ENCODE measurements at places on chromosomes 1 and 21.

DNA sequence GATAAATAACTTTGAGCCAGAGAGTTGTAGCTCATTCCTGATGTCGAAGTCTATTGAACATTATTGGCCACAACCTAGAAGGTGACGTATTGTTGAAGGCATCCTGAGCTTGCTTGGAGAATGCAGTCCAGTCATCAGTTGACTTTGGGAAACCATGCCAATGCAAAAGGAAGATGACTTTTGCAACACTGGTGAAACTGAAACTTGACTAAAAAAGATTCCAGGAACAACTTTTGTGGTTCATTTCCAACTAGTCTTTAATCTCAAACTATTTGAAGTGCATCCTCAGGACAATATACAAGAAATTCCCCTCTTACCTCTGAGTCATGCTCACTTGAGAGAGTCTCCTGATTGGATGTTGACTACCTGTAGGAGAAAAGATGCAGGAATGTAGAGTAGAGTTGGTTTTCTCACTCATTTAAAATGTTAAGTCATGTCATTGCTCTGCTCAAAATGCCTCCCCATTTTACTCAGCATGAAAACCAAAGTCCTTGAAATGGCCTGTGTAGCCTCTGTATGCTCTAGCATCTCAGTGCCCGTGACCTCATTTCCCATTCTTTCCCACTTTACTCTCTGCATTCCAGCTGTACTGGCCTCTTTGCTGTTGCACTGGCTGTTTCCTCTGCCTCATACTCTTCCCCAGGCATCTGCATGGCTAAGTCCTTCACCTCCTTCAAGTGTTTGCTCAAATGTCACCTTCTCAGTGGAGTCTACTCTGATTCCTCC lies 24.4 kb upstream of the LEPR start:
- no peak for DNase-seq

GRCh38 chr1:110513511-110513910 lies 5.5 kb downstream of the KCNA10 start:
- no peak for DNase-seq

GRCh38 chr1:8679395-8679800 lies 138.0 kb downstream of the RERE start:
- no peak for DNase-seq

DNA sequence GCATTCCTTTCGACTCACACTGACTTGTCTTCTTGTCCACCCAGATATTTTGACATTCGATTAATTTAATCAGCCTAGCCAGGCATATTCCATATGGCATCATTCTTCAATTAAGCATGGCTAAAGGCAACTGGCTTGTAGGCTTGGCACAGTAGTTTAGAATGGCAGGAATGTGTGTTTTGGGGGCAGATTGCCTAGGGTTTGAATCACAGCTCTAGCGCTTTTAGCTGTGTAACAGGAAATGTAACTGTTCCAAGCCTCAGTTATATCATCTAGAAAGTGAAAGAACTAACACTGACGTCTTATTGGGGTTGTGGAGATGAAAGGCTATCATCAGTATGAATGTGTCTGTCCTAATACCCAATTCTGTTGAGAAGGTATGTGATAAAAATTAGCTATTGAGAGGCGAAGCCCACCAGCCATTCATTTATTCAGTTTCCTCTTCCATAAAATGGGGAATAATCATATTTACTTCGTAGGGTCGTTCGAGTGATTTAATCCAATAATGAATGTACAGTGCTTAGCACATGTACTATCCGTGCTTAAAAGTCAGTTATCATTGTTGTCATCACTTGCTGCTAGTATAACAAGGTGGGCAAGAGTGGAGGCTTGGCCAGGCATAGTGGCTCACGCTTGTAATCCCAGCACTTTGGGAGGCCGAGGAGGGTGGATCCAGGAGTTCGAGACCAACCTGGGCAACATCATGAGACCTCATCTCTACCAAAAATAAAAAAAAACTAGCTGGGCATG lies 41.6 kb upstream of the GRHL3 start:
- no peak for DNase-seq

DNA sequence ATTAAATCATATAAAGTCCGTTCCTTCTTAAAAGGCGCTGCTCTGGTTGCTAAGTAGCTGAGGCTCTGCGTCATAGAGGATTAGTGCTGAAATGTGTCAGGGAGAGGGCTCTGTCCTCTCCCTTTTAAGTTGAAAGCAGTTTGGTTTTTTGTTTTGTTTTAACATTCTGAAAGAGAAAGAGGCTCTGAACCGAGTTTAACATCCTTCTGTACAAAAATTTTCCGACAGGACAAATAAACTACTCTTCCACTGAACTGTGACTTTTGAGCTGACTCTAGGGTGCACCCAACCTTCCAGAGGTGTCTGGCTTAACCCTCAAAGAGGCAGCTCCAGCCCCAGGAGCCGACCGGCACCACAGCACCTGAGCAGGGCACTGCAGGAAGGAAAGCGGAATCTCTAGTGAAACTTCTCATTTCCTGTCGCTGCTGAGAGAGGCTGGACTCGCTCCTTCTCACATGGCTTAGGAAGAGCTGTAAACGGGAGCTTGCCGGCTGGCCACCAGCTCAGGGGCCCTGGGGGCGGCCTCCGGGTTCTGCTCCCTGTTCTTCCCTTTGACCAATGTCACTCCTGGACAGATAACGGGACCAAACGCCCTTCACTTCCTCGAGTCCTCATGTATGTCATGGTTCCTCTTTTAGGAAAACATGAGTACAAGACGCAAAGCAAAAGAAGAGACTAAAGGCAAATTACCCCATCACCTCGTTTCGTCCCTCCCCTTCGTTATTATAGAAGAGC lies 1.2 kb downstream of the VAV3 start:
- no peak for DNase-seq

GRCh38 chr1:167428395-167428794 lies 89.9 kb downstream of the CD247 start:
- DNase-seq, result no peak

DNA sequence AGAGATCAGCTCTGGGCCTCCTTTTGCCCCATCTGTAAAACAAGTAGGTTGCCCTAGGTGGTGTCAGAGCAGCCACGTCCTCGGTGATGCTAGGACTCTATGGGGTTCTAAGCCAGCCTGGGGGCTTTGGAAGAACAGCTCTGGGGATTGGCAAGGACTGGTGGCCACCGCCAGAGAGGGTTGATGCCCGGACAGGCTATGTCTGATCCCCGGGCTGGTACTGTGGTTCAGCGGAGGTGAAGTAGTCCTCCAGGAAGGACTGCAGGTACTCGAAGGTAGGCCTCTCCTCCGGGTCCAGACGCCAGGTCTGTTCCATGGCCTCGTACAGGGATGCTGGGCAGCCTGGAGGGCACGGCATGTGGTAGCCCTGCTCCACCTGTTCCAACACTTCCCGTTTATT lies 8.8 kb upstream of the AHDC1 start:
- no peak for DNase-seq

DNA sequence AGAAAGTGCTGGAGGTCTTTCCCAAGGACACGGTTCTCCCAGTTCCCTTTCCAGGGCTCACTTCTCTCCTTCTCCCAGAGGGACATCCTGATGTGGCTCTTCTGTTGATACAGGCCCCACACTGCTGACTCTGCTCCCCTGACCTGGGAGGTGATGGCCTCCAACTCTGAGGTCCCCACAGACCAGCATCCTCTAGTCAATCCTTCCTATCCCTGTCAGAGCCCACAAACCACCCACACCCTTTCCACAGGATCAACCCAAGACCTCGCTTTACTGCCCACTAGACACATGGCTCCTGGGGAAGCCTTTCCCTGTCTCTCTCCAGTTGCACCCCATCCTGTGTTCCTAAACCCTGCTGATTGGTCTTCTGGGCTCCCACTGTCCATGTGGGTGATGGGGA lies 11.6 kb downstream of the SLAMF7 start:
- no peak for DNase-seq

GRCh38 chr21:23694390-23694789 lies 1912.9 kb downstream of the MRPL39 start:
- no peak for DNase-seq

- no peak for DNase-seq
Measured at GRCh38 chr1:209319057-209319432, 264.5 kb upstream of the CAMK1G start.

DNA sequence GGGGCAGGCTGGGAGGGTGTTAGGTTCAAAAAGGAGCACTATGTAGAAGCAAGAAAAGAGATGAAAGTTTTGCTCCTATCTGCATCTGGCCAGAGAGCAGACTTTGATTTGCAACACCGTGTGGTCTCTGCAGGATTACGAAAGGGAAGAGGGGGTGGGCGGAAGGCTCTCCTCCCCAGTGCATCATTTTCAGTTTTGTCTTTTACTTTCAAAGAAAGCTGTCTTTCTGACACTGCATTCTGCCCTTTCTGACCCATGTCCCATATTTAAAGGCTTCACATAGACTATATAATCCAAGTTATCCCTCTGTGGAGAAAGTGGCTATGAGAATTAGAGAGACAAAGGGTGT lies 126.5 kb downstream of the RHOU start:
- no peak for DNase-seq
